A549 treated with ZK216348 at 1 μM for 4 hours (cell line): ENCODE measurements at places on chromosomes 3 and 15. TPM values are rescaled to one million over a fixed set of nuclear protein-coding genes. Genes with fewer than 3 reads are reported as not detected.

The CFAP20DC gene
- 1.8 to 3.2 TPM (median 2.4 TPM) in 5 replicates for total RNA-seq

The CLDN16 gene
- total RNA-seq: 0.07 to 0.34 TPM in 2 of 5 replicates, not detected in the others

The GABRR3 gene
- not detected in 5 replicates for total RNA-seq

The ZNF774 gene
- total RNA-seq: 0.62 to 1.7 TPM (median 1.0 TPM) in 5 replicates

The LARP6 gene
- total RNA-seq: 51.9 to 82.2 TPM (median 81.1 TPM) in 5 replicates
